GM19239 (cell line): ENCODE measurements at places on chromosomes 11 and 22.

DNA sequence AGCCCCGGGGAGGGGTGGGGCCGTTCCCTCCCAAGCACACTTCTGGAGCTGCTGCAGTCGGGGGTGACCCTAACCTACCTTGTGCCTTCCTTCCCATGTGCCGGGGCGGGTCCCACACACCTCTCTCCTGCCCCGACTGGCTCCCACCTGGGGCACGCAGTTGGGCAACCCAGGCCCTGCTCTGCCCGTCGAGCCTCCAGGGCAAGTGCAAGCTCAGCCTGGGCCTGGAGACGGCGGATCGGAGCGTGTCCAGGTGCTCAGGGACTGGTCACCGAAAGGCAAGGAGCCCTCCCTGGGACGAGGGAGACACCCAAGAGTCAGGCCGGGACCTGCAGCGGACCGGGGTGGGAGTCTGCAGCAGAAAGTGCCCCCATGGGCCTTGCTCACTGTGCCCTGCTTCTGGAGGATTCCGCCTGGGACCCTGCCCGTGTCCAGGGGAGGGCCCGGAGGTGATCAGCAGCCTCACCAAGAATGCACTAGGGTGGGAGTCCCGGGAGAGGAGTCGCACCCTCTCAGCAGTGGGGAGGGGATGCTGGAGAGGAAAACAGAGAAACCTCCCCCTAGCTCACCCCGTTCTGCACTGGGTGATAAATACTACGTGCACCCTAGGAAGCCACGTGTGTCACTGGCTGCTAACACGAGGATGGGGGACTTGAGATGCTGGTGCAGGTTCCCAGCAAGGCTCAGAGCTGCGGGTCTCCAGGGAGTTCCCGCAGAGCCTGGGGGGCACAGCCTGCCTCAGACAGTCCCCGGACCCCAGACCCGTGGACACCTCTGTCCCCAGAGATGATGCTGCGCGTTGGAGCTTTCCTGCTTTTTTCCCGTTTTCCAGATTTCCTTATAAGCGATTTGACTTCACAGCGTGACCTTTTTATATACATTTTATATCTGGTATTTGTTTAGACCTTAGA lies 5.2 kb upstream of the GATD1 start:
- DNase-seq: no peak

DNA sequence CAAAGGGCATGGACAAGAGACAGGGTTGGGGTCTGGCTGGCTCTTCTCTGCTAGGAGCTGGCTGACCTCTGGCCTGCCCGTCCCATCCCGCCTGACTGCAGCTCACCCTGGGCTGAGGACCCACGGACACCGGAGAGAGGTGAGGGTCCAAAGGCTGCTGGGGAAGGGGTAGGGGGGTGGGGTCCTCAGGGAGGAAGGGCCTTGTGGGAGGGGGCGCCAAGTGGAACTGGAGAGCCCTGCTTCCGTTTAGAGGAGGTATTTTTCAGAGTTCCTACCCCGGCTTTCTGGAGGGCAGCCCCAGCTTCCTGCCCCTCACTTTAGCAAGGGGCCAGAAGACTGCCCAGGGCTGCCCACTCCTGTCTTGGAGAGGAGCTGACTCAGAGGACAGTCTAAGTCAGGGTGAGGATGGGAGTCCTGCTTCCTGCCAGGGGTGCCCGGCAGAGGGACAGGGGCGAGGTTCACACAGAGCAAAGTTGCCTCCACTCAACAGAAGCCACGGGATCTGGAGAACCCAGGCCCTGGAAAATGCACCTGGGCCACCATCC lies 7.1 kb downstream of the LARGE2 start:
- no peak for DNase-seq

GRCh38 chr11:6617315-6617781 lies 1.9 kb downstream of the TPP1 start:
- DNase-seq: no peak

DNA sequence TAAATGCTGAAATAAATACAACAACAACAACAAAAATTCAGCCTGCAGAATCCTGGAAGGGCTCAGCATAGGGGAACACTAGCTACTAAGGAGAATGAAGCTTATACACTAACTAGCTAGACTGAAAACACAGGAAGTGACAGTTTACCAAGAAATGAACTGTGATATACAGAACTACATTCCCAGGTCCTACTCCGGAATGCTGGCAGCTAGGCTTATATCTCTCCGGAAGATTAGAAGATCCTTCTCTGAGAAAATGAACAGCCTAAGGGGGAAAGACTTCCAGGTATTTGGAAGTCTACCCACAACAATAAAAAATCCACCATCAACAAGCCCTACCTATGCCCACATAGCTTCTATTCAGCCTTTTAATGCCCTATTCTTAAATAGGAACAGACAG lies 31.0 kb downstream of the CCDC34 start:
- no peak for DNase-seq

DNA sequence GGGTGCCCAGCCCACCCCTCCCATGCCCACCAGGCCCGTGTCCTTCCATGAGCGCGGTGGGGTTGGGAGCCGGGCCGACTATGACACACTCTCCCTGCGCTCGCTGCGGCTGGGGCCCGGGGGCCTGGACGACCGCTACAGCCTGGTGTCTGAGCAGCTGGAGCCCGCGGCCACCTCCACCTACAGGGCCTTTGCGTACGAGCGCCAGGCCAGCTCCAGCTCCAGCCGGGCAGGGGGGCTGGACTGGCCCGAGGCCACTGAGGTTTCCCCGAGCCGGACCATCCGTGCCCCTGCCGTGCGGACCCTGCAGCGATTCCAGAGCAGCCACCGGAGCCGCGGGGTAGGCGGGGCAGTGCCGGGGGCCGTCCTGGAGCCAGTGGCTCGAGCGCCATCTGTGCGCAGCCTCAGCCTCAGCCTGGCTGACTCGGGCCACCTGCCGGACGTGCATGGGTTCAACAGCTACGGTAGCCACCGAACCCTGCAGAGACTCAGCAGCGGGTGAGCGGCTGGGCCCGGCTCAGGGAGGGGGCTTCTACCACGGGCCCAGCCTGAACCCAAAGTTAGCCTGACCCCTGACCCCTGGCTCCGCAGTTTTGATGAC lies 3.0 kb downstream of the PKP3 start:
- DNase-seq: peak; percentile 97

DNA sequence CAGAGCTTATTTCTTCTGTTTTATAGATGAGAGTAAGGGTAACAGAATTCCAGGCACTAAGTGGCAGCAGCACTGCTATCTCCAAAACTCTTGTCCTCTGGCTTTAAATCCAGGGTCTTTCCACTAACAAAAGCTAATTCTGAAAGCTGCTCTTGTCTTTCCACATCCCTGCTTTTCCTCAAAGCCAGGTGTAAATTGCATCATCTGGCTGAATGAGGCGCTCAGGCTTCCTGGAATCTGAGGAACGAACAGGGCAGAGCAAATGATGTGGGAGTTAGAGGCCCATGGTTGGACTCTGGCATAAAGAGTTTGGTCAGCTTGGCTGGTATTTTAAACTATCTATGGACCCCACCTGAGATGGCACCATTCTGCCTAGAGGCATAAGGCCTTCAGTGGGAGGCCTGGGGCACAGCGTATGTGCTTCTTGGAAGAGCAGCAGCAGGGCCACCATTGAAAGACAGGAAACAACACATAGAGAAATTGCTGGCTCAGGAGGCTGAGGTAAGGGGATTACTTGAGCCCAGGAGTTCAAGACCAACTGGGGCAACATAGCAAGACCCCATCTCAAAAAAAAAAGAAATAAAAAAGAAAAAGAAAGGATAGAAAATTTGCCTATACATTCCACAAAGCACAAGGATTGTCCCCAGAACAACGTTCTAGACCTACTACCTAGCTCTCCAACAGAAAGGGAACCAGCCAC lies 1.9 kb downstream of the KCNJ5 start:
- DNase-seq: no peak

DNA sequence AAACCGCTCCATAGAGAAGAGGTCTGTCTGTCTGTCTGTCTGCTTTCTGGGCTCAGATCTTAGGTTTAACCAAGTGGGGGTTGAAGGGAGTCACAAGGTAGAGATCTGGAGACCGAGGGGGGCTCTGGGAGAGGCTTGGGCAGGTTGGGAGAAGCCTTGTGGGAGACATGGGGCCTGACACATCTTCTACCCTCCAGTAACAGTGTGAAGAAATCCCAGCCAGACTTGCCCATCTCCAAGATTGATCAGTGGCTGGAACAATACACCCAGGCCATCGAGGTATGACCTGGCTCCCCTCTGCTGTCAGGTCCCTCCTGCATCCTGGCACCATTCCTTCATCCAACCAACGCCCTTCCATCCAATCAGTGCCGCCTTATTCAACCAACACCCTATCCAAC lies 7.4 kb downstream of the PRR33 start:
- no peak for DNase-seq

DNA sequence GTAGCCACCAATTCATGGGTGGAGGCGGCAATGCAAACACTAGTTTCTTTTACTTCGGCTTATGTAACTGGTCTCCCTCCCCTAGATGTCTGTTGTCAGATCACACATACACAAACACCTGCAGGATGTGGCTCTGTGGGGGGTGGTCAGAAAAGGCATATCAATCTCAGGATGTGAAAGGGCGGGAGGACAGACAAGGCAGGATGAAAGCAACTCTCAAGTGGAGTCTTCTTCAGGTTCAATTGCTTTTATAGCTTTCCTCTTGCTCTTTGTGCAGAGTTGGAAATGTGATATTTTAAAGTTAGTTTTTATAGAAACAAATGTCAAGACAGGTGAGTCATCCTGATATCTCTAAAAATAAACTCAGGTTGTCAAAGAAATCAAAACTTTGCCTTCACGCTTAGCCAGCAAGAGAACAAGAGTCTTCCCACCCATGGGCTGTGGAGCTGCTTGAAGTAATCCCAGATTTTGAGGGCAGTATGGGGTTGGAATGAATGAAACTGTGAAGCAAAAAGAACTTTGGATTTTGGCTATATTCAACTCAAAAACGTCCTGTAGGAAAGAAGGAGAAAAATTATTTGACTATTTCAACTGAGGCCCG lies 423.4 kb downstream of the GUCY1A2 start:
- no peak for DNase-seq

DNA sequence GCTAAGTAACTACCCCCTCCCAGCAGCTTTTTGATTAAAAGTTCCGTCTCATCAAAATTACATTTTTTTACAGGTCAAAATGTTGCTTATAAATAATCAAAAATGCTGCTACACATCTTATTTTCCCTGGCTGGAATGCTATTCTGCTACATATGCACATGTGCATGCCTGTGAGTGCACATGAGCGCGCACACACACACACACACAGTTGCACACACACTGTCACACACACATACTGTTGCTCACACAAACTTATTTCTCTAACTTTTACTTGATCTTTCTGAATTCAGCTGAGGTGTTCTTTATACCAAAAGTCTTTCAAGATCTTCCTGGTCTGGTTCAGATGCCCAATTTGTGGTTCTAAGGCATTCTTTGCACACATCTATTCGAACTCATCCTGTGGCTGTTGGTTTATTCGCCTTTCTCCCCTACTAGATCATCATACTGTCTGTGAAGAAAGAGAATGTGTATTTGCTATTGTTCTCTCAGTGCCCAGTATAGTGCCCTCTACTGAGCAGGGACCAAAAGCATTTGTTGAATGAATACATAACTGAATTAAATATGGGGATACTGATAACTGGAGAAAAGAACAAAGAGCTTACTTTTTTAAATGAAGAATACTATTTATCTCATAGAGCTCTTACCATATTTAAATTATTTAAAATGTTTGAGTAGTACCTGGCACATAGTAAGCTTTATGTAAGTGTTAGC lies 68.1 kb upstream of the CCDC179 start:
- no peak for DNase-seq

DNA sequence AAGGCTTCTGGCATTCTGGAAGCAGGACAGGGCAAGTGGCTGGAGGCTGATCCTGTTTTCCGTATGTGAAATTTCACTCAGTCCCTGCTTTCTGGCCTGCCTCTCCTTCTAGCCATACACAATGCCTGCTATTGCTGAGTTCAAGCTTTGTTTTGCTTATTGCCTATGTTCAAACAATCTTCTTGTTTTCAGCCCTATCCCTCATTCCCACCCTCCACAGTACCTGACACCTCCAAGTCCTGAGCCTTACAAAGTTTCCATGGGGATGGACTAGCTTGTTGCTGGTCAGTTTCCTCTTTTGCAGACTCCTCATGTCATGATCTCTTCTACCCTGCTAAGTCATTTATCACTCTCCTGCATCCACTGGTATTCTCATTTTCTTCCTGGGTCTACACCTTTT lies 38.1 kb downstream of the FAM76B start:
- DNase-seq: no peak

DNA sequence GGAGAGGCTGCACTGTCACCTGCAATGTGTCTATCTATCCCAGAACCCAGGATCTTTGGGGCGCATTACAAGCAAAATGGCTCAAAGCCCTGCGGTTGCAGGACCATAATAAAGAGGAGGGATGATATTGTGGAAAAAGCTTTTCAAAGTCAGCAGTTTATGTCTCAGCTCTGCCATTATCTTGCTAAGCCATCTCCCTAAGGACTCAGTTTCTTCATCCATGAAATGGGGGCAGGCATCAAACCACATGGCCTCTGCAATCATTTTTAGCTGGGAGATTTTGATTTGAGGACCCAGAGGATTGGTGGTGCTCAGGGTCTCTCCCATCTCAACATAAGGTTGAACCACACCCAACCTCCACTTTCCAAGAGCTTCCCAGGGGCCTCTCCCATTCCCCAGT lies 513.8 kb downstream of the MIAT start:
- no peak for DNase-seq

- DNase-seq: no peak
These were observed 47.7 kb downstream of the BBOX1 start for GRCh38 chr11:27088353-27088752.

GRCh38 chr22:22166941-22167713 lies 77.5 kb upstream of the VPREB1 start:
- no peak for DNase-seq

GRCh38 chr11:1091332-1092083 lies 16.8 kb downstream of the MUC2 start:
- DNase-seq: no peak

GRCh38 chr22:32584650-32585049 lies 110.0 kb downstream of the FBXO7 start:
- no peak for DNase-seq

GRCh38 chr11:119880873-119881272 lies 151.9 kb upstream of the NECTIN1 start:
- no peak for DNase-seq

DNA sequence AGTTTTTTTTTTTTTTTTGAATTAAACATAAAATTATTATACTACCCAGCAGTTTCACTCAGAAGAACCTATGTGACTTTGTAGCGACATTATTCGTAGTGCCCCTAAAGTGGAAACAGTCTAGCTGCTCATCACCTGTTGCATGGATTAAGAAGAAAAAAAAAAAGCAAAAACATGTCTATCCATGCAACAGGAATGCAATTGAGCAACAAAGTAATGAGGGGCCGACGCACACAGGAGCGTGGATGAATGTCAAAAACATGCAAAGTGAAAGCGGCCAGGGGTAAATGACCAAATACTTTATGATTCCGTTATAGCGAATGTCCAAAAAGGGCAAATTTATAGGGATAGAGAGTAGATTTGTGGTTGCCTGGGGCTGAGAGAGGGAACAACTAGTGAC lies 16.3 kb downstream of the MYO18B start:
- no peak for DNase-seq

- DNase-seq: no peak
These were observed 452.4 kb upstream of the DDI1 start for GRCh38 chr11:103584021-103584420.

DNA sequence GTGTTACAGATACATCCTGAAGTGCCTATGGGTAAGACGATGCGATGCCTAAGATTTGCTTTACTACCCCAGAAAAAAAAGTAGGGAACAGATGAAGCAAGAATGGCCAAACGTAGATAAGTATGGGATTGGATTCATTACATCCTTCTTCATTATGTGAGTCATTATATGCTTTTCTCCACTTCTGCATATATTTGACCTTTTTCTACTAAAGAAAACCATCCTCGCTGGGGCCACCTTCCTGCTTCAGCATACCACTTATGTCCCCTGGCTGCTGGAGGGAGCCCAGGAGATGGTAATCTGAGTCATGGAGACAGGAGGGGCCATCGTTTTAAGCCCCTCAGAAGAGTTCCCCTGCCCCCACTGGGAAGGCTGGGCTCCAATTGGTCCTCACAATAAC lies 14.4 kb upstream of the KLHL35 start:
- no peak for DNase-seq
